ENCODE measurements at places on chromosomes 7 and 10.

GRCh38 chr7:106420736-106421135 is 136.0 kb upstream of the NAMPT start:
- DNase-seq = no peak

DNA sequence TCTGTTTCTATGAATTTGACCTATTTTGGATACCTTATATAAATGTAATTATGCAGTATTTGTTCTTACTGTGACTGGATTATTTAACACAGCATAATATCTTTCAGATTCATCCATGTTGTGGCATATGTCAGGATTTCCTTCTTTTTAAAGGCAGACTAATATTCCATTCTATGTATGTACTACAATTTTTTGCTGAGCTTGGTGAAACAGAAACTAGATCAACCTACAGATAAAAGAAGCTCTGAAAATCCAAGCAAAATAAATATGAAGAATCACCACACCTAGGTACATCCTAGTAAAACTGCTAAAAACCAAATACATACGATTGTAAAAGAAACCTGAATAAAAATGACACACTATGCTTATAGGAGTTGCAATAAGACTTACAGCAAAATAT is 300.5 kb downstream of the HTR7 start:
- no peak for DNase-seq

DNA sequence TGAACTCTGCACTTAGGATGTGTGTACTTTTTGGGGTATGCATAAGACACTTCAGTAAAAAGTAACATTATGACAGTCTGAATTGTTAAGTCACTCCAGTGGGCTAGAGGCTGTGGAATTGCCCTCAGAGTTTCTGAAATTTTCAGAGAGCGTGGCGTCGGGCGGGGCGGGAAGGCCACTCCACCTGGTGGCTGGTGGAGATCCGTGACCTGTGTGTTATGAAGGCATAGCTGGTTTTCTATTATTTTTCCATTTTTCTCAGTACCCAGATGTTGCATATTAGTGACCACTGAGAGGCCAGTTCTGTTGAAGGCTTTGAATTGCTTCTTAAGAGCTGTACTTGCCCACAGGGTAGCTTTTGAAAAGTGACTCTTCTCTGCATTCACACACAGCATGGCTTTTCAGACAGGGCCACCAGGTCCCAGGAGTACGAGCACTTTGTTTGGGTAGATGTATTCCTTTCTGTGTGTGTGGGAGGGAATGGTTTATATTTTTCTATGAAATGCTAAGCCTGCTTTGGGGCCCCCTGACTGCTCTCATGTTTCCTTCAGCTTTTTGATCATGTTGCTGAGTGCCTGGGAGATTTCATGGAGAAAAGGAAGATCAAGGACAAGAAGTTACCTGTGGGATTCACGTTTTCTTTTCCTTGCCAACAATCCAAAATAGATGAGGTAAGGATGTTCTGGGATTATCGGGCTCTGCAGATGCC is 52.3 kb downstream of the TACR2 start:
- no peak for DNase-seq

- no peak for DNase-seq
Measured at GRCh38 chr10:96831200-96831866, 765 bp upstream of the LCOR start.

DNA sequence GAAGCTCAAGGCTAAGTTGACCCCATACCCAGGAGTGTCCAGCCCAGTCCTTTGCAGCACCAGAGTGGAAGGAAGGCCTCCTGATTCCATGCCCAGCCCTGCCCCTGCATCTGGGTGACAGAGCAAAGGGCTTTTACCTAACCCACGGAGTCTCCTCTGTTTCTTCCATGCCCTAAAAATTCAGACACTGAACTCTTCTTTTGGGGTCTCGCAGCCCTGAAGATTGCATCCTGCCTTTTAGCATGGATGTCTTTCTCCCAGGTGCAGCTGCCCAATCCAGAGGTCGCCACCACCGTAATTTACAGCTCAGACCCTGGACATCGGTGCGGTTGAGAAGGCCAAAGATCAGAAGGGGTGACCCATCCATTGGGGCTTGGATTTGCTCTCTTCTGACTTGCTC is 50.8 kb downstream of the CXCL12 start:
- DNase-seq = no peak

DNA sequence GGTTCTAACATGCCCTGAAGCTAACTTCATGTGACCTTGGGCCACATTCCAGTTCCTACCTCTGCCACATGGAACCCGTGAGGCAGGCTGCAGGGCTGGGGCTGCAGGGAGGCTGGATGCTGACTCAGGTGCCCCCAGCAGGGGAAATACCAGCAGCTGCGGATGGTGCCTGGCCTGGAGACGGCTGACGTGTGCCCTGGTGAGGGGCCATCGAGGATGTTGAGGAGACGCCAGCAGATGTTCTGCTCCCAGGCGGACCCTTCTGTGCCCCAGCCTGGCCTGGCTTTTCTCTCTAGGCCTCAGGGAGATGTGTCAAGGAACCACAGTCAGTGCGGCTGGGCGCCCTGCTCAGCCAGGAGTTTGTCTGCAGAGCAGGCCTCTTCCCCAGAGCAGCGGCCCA is 8.8 kb downstream of the BAG3 start:
- DNase-seq = no peak

DNA sequence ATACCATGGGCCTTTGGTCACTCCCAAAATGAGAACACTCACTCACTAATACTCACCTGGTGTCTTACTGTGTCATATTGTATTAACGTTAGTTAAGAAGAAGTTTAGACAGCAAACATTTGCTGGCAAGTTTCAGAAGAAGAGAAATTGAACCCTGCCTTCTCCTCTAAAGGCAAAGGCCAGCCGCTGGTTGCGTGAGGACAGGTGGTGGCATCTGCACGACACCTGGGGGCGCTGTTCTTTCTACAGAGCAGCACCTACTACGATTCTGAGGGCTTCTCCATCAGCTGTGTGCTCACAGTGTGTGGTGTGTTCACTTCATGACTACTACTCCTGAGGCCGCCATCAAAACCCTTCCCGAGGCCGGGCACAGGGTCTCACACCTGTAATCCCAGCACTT is 17.9 kb upstream of the CLEC2L start:
- no peak for DNase-seq

DNA sequence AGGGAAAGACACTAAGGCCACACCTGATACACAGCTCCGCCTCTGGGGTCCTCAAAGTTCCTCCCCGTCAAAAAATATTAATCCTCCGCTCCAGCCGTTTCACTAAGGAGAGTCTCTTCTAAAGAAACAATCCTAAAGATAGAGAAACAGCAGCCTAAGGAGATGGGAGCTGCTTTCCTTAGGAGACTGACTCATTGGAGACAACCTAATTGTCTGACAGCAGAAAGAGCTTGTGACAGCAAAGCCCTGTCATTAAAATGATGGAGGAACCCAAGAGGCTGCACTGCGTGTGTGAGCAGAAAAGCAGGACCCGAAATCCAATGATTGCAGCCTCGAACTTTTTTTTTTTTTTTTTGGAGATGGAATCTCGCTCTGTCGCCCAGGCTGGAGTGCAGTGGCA is 44.0 kb upstream of the TNRC18 start:
- no peak for DNase-seq

- DNase-seq = no peak
Measured at GRCh38 chr7:102914585-102914984, 1.8 kb downstream of the LRRC17 start.

DNA sequence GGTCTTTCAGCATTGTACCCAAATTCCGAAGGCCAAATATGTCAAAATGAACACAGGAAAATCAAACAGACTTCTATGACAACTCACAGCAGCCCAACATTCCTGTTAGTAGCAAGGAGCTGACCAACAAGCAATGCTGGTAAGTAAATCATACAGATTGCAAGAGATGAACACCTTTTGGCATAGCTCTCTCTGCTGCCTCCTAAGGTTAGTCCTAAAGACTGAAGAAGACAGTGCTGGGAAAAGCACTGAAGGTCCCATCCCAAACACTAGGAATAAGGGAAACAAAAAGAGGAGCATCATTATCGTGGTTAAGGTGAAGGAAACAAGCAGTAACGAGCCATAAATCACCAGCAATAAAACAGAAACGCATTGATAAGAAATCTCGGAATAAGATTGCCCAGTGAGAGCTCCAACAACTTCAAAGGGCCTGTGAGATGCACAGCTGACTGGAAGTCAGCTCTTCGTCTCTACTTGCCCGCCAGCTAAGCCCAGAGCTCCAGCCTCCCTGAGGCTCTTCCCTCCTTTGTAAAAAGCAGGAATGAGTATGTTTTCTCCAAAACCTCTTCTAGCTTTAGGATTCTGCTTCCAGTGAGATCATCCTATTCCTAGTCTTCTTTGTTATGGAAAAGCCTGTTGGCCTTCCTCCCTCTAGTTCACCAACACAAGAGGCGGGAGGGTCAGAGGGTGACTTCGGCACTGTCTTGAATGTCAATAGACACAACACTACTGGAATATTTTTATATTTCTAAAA is 15.3 kb downstream of the NUDT5 start:
- no peak for DNase-seq

DNA sequence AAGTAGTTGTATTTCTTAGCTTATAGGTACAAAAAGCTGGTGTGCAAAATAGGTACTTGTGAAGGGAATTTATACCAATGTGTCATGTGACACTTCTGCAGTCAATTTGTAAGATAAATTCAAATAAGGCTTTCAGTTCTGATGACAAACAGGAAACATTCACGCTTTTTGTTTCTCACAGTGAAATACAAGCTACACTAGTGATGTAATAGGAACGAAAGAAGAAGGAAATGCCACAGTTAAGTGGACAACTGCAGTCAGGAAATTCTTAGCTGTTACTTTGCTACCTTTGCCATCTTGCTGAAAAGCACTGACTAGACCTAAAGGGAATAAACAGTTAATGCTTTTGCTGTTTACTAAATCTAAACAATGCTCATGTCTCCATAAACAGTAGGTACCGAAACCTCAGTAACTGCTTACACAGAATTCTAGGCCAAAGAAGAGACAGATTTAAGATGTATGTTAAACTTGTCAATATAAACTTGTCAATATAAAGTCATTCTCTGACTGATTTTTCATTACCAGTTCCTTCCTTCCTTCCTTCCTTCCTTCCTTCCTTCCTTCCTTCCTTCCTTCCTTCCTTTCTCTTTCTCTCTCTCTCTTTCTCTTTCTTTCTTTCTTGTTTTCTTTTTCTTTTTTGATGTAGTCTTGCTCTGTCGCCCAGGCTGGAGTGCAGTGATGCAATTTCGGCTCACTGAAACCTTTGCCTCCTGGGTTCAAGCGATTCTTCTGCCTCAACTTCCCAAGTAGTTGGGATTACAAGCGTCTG is 10.1 kb downstream of the OTUD1 start:
- peak; percentile 39 for DNase-seq

DNA sequence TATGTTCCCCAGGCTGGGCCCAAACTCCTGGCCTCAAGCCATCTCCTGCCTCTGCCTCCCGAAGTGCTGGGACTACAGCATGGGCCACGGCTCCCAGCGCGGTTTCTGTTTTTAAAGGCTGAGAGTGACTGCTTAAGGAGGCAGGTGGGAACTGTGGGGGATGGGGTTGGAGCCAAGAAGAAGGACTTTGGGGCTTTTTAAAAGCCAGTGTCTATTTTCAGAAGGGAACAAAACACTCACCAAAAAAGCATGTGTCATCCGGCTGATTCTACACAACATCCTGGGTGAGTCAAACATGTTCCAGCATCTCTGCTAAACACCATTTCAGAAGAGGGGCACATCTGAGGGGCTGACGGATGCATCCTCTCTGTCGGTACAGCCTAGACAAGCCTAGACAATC is 824.5 kb downstream of the TYW1 start:
- DNase-seq = no peak

GRCh38 chr10:30943451-30943850 is 88.2 kb downstream of the ZNF438 start:
- DNase-seq = no peak

DNA sequence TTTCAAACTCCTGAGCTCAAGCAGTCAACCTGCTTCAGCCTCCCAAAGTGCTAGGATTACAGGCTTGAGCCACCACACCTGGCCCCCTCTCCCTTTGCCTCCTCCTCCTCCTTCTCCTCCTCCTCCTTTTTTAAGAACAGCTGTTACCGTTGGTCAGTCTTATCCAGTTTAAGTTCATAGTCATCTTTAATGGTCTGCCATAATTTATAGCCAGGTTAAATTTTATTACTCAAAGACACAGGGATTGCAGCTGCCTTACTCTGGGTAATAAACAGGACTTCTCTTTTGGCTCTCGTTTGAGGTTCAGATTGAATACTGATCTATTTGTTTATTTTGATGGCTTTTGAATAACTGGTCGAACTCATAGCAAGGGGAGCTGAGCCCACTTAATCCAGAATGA is 35.2 kb downstream of the ATOH7 start:
- no peak for DNase-seq

- no peak for DNase-seq
Measured at GRCh38 chr7:52826515-52827265, 208.7 kb upstream of the POM121L12 start.

GRCh38 chr10:4655879-4656278 is 170.1 kb upstream of the AKR1E2 start:
- DNase-seq = no peak

- no peak for DNase-seq
Measured at GRCh38 chr7:53383131-53383530, 347.7 kb downstream of the POM121L12 start.

DNA sequence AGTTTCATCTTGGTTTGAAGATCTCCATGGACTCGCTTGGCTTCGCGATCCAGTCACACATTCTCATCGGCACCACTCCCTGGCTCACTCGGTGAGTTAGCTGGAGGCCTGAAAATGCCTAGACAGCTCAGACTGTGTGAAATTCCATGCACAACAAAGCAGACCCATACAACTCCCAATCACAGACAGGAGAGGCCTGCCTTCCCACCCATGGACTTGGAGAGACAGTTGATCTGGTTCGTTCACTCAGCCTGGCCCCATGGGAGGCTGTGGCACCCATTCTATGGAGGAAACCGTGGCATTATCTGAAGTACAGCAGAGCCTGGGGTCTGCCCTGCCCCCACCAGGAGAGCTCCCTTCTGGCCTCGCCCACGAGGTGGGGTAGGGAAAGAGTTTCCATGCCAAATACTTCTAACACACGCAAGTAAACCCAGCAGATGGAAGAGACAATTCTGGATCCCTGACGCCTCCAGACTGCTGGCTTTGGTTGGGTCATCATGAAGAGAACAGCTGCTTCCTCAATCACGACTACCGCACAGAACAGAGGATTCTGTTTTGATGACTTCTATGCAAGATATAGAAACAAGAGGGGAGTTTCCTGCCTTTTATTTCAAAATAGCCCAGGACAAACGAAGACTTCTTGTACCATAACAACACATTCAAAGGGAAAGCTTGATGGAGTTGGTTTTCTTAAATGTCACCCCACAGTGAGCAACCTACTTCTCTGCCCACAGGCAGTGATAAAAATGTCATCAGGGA is 15.9 kb downstream of the FAM53B start:
- DNase-seq = peak; percentile 49

GRCh38 chr7:90621747-90622140 is 25.6 kb downstream of the CDK14 start:
- DNase-seq = no peak

- no peak for DNase-seq
Measured at GRCh38 chr10:6255548-6256061, 52.9 kb downstream of the PFKFB3 start.

GRCh38 chr7:13307040-13307439 is 619.6 kb downstream of the ARL4A start:
- no peak for DNase-seq

All from CD4-positive, alpha-beta T cell treated with Interleukin-17A for 1 hour (primary cell).